Mammary epithelial cell (primary cell): ENCODE measurements at places on chromosomes 6 and 20.

DNA sequence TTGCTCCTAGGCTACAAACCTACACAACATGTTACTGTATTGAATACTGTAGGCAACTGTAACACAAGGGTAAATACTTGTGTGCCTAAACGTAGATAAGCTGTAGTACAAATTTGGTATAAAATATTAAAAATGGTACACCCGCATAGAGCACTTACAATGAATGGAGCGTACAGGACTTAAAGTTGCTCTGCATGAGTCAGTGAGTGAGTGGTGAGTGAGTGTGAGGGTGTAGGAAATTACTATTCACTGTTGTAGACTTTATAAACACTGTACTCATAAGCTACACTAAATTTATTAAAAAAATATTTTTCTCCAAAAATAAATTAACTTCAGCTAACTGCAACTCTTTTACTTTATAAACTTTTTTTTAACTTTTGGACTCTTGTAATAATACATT, 391.6 kb downstream of the ADGRB3 start:
- no peak for DNase-seq

GRCh38 chr6:106733386-106733785, 104.0 kb downstream of the QRSL1 start:
- DNase-seq = no peak

DNA sequence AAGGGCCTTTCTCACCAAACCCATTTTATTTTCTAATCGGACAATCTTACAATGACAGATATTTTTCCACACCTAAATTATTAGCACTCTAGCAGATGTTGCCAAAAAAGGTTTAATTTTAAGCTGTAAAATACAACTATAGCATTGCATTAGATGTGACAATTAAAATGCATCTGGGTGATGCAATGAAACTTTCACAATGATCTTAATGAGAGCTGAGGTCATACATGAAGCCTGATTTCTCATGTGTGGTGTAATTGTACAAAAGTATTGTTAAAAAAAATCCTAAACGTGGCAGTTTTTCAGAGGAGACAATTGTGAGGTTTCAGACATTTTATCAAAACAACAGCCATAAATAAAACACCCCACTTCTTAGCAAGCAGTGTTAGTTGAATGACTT, 606.0 kb downstream of the HDGFL1 start:
- no peak for DNase-seq

DNA sequence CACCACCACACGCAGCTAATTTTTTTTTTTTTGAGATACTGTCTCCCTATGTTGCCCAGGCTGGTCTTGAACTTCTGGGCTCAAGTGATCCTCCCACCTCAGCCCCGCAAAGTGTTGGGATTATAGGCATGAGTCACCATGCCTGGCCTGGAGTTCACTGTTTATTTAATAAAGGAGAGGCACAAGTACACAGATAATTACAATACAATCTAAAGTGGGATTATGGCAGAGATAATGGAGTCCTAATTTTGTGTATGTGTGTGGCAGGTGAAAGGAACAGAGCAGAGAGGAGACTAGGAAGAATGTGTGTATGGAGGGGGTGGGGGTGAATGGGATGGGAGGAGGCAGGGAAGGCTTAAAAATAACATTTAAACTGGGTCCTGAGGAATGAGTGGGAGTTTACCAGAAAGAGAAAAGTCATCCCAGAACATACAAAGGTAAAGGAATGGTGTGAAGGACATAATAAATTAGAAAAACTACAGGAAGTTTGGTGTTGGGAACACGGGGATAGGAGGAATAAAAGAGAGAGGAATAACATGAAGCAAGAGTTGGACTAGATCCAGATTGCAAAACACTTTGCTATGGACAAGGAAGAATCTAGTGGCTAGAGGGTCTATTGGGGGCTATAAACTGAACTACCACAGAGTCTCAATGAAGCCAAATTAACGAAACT, 4.4 kb downstream of the NCOA5 start:
- DNase-seq = peak; percentile 12

DNA sequence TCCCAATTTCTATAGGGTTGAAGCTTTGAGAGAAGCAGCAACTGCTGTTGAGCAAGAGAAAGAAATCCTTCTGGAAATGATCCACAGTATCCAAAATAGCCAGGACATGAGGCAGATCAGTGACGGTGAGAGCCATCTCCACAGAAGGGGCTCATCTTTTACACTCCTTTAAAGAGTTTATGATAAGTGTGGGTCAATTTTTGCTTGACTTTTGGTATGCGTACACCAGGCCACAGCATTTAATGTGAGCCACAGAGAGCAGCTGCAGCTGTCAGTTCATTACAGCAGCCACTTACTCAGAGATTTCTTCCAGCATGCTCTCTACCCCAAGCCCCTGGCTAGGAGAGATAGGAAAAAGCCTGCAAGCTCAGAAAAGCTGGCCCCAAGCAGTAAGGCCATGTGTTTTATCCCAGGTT, 9.9 kb downstream of the BAG2 start:
- DNase-seq = no peak

DNA sequence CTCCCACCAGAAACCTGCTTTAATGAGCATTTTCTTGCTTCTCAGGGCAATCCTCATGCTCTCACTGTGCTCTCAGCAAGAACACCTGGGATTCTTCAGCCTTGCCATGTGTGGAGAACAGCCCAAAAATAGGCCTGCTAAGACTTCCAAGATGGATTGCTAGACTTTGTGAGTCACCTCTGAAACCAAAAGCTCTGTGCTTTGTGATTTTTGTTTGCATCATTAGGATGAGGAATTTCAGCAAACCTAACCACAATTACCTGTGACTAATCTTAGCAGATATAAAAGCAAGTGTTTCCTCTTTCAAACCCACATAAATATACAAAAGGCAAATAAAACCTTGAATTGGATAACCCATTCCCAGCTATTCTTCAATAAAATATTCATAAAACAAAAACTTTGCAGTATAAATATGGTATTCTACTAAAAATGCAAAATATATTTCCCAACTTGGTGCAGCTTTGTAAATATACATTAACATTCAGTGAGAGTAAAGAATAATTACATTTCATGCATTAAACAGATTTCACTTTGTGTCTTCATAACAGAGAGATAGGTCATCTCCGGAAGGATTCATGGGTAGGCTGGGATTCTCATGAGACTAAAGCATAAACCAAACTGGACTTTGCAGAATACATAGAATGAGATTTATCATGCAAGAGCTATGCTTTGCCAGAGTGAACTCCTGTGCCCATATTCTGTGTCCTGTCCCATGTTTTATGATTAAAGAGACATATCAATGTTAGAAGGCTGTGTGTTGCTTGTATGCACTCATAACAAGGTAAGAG, 33.5 kb downstream of the TPBG start:
- DNase-seq = peak; percentile 96

DNA sequence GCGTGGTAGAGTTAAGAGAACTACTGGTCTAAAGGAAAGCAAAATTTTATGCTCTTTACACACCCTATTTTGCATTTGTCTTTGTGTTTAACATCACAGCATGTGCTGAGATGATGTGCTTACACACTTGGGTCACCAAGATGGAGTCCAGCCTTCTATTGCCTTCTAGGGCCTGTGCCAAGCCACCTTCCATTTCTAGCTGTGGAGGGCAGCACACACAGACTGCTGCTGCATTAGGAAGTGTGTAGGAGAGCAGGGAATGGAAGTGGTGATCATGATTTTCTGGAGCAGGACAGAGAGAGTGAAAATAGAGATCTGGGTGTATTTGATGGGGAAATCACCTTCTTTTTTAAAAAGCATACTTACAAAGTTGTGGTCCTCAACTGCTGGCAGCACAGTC, 191.6 kb downstream of the SOX4 start:
- no peak for DNase-seq

- no peak for DNase-seq
Observed at GRCh38 chr6:132401618-132402285, 477 bp upstream of the MOXD1 start.

GRCh38 chr6:137731960-137732616, 135.0 kb upstream of the TNFAIP3 start:
- DNase-seq = peak; percentile 80

DNA sequence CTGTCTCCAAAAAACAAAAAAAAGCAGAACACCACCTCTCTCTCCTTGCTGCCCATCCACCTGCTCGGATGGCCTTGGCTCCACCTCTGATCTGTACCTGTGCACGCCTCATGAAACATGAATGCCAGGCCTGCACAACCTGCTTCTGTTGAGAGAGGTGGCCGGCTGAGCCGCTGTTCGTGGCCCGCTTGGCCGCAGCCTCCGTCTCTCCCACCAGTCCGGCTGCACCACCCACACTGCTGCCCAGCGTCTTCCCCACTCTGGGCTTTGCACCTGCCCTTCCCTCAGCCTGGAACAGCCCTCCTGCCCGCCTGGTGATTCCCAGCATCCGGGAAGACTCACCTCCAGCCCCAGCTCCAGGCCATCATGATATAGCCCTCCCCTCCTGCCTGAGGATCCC, 12.2 kb upstream of the ZBTB46 start:
- no peak for DNase-seq

- DNase-seq = no peak
Observed at GRCh38 chr6:157457787-157458186, 76.8 kb downstream of the ZDHHC14 start.

GRCh38 chr20:17748279-17748678, 48.5 kb downstream of the BANF2 start:
- no peak for DNase-seq

DNA sequence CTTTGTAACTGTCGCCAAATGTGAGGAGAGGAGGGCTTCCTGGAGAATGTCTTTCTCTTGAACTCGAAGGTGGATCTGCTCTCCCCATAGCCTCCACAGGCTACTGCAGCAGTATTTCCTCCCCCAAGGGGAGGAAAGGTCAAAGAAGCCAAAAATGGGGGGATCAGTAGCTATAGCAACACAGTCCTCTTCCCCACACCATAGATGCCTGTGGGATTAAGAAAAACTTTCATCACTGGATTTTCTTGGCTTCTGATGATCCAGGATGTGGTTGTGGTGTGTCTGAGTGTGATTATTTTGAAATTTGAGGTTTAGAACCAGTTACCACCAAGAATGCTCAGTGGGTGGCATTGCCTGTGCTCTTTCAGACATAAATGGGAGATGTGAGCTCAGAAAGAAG, 140.1 kb upstream of the SPACA1 start:
- DNase-seq = peak; percentile 78

GRCh38 chr20:47292581-47292980, 63.9 kb downstream of the ZMYND8 start:
- no peak for DNase-seq

- no peak for DNase-seq
Observed at GRCh38 chr6:44006123-44006871, 121.0 kb downstream of the MRPL14 start.

DNA sequence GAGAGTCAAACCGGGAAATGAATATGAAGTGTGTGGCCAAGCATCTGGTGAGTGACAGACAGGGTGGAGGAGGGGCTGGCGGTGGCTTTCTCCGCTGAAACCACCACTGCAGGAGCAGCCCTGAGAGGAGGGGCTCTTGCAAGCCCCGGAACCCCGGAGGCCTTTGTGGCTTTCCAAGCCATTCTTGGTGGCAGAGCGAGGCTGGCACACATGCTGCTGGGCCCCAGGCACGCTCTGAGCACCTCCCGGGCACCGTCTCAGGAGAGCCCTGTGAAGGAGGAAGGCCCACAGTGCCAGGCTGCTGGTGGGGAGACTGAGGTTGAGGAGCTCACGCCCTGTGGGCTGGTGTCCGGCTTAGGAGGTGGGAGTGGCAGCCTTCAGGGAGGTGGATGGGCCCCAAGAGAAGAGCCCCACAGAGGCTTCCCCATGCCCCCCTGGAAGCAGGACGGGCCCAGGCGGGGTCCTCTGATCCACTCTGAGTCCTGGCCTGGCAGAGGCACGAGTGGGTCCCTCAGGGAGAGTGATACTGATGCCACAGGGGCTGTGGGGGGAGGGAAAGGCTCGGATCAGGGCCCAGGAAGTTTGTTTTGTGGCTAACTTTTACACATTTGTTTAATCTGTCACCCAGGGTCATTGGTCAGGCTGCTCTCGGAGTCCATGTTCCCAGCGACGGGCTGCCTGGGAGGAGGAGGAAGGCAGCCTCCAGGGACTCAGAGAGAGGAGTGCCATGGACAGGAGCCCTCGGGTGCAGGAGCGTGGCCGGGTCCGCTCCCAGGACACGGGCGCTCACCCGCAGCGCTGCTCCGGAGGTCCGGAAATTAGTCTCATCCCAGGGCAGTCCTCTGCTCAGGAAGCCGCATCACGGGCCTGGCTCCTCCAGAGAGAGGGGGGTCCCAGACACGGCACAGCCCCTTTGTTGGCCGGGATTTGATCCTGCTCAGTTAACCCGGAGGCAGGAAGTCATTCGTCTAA, 170.7 kb downstream of the ERMARD start:
- no peak for DNase-seq

- DNase-seq = no peak
Observed at GRCh38 chr6:126167726-126168125, 172.2 kb upstream of the CENPW start.

- DNase-seq = no peak
Observed at GRCh38 chr6:128149796-128150195, 248.9 kb upstream of the THEMIS start.

DNA sequence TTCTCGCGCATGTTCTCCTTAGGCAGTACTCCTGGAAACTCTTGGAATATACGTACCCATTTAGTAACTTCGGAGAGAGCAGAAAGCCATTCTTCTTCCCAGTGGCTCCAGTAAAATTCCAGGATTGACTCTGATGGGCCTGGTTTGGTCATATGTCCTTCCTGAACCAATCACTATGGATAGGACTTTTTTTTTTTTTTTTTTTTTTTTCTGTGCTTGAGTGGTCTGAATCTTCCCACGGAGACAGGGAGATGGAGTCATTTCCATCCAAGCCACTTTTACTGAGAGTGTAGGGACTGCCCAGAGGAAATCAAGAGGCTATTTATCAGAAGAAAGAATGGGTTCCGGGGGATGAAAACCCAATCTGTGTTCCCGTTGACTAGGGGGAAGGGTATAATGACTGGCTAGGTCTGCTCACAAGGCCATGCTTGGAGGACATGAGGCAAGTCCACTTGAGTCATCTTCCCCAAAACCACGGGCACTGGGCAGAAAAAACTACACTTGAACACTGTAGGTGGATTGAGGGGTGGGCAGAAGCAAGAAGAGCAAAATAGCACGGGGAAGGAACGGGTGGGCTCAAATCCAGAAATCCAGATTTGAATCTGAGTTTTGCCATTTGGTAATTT, 35.4 kb upstream of the MRPS18A start:
- DNase-seq = no peak

- no peak for DNase-seq
Observed at GRCh38 chr6:131197716-131198115, 62.4 kb downstream of the AKAP7 start.

- DNase-seq = peak; percentile 70
Observed at GRCh38 chr6:146700078-146700686, 101.4 kb downstream of the ADGB start.

- DNase-seq = peak; percentile 35
Observed at GRCh38 chr6:31356216-31356945, 598 bp downstream of the HLA-B start.

- no peak for DNase-seq
Observed at GRCh38 chr6:26441977-26442376, 1.7 kb downstream of the BTN3A3 start.

- DNase-seq = no peak
Observed at GRCh38 chr20:40422656-40423055, 266.4 kb downstream of the MAFB start.

GRCh38 chr6:7108964-7109836, 1.4 kb downstream of the RREB1 start:
- DNase-seq = peak; percentile 58

- DNase-seq = no peak
Observed at GRCh38 chr20:61662968-61663331, 402.7 kb downstream of the TAF4 start.
